Stimulated activated CD4-positive, alpha-beta T cell treated with anti-CD3 and anti-CD28 coated beads, Interleukin-15, amount 100 ng/mL, for 1 hour (primary cell): ENCODE measurements at places on chromosomes 6 and 20.

DNA sequence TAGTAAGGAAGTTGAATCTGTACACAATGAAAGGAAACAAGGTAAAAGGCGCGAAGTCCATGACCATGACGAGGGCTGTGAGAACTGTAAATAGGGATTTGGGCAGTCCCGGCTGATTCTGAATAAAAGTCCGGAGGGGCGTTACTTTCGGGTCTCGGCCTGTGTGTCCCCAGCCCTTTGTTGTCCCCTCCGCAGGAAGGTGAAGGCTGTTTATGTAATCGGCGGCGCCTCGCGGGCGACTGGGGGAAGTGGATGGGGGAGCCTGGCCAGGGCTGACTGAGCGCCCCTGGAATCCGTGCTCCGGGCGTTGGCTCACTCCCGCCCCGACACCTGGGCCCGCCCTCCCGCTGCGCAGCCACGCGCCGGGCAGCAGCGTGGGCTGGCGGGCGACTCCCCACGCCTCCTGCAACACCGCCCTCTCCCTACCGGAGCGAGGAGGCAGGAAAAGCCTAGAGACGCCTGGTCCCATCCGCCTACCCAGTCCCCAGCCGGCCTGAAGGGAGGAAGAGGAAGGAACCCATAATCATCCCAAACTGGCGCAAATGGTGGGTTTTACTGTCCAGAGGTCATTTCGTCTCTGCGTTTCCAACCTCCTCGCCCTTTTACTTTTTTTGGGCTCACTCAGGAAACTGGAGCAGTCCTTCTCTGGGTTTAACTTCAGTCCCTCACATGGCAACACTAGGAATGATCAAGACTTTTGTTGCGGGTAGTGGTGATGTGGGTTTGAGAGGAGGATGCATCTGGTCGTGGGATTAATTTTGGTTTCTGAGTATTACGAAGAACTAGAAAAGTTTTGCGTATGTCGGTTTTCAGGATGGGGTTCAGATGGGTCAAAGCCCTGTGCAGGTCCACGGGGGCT, 12.1 kb downstream of the TRIM31 start:
- no peak for DNase-seq

DNA sequence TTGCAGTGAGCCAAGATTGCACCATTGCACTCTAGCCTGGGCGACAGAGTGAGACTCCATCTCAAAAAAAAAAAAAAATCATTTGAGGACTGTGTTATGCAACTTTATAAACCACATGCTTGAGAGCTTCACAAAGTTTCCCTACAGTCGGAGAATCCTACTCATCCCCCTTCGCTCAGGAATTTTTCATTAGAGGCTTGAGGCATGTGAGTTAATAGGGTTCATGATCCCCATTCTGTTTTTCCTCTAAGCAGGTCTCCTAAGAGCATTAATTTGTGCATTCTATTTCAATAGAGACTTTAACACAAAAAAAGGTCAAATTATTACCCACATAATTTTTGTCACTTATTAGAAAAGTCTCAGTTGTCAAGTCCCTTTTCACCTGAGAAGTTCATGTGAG, 103.7 kb upstream of the SOX4 start:
- no peak for DNase-seq

GRCh38 chr6:34589140-34589539, 33.0 kb upstream of the SPDEF start:
- DNase-seq, result no peak

DNA sequence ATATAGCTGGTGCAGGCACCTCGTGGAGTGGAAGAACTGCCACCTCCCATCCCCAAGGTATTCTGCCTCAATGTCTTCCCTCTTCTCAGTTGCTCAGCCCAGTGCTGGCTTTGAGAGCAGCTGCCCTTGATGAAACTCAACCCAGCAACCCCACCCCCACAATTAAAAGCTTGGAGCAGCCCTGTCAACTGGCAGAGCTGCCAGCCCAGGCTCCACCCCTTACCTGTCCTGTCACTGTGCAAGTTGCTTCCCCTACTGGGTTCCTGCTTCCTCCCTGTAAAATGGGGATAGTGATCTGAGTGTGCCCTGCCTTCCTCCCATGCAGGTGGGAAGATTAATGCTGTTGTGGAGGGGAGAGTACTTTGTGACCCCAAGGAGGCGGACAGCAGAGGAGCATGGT, 4.5 kb downstream of the TMEM63B start:
- DNase-seq, result no peak

DNA sequence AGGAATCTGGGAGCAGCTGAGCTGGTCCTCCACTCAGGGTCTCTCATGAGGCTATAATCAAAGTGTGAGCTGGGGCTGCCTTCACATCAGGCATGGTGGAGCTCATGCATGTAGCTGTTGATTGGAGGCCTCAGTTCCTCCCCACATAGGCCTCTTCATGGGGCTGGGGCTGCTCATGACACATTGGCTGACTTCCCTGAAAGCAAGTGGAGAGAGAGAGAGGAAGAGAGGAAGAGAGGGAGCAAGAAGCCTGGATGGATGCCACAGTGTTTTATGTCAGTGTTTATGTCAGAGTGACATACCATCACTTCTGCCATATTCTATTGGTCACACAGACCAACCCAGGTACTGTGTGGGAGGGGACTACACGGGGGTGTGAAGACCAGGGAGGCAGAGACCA, 43.8 kb downstream of the EYA2 start:
- no peak for DNase-seq

DNA sequence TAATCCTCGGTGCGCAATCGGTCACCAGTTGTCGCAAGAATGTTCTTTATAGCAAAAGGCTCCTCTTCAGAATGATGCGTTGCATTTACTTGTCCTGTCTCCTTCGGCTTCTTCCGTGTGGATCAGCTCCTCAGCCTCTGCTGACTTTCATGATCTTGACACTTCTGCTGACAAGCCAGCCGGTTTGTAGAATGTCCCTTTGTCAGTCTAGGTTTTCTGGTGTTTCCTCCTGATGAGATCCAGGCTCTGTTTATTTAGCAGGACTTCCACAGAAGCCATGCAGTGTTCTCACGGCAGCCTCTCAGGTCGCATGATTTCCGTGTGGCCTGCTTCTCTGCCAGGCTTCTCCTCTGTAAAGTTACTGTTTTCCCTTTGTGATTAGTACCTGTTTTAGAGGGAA, 66.9 kb downstream of the STX11 start:
- no peak for DNase-seq

GRCh38 chr20:14657266-14658005, 320.0 kb upstream of the FLRT3 start:
- no peak for DNase-seq

GRCh38 chr6:118122161-118122725, 215.2 kb downstream of the SLC35F1 start:
- DNase-seq, result no peak

DNA sequence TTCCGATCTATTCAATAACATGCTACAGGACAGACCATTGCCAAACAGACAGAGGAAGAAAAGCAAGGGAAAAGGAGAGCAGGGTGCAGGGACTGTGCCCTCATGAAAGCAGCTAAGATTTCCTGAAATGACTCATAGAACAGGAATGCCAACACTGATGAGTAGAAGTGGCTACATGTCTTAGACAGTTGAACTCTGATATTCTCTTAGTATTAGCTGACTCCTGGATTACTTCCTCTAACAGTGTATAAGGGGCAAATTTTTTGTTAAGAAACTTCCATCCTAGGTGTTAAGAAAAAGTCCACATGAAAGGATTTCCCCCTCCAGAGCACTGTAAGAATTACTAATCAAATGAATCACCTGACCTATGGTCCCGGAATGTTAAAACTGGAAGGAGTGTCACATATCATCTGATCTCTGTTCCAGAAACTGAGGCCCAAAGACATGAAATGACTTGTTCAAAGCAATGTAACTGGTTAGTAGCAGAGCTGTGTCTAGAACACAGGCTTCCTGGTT, 224.9 kb downstream of the IBTK start:
- DNase-seq, result no peak

DNA sequence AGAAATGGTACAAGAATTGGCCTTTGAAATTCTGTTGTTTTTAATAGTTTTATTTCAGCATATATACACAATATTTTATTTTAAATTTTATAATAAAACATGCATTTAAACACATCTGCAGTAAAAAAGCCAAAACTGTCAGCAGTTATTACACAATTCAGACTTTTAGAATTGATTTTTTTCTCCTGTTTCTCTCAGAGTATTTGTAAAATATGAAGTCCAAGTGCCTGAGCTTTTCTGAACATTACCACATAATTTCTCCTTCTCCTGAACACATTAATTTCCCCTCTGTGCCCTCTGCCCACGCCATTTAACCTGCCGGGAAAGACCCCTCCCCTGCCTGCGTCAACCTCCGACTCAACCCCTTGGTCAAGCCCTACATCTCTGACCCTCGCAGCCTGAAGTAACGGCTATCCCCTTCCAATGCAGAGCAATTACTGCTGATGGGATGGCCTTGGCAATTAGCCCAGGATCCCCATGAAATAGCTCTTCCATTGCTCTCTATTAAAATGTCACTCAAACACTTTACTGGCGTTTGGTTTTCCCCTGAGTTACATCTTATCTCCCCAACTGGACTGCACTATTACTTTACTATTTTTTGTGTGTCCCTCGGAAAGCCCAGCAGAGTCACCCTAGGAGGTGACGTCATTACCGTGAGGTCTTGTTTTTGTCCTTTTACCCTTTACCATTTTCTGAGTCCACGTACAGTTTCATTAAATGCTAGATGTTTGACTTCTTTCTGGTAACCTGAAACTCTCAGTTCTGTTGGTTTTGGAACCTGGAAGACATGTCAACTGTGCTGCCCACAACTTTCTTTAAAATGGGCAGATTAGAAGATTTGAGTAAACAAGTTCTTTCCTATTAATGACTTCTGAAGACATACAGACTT, 146.7 kb upstream of the TAB2 start:
- no peak for DNase-seq

DNA sequence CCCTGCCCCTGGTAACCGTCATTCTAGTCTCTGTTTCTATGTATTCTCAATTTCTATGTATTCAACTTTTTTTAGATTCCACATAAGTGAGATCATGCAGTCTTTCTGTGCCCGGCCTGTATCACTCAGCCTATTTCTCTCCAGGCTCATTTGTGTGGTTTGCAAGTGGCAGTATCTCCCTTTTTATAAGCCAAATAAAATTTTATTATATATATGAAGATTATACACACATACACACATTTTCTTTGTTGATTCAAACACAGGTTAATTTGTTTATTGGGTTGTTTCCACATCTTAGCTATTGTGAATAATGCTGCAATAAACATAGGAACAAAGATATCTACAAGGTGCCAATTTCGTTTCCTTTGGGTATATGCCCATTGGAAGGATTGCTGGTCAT, 571.7 kb downstream of the DHX35 start:
- no peak for DNase-seq

- no peak for DNase-seq
These were observed 85.5 kb upstream of the TENT5A start for GRCh38 chr6:81838031-81838430.

GRCh38 chr6:56932910-56933477, 21.9 kb upstream of the BEND6 start:
- DNase-seq, result no peak

DNA sequence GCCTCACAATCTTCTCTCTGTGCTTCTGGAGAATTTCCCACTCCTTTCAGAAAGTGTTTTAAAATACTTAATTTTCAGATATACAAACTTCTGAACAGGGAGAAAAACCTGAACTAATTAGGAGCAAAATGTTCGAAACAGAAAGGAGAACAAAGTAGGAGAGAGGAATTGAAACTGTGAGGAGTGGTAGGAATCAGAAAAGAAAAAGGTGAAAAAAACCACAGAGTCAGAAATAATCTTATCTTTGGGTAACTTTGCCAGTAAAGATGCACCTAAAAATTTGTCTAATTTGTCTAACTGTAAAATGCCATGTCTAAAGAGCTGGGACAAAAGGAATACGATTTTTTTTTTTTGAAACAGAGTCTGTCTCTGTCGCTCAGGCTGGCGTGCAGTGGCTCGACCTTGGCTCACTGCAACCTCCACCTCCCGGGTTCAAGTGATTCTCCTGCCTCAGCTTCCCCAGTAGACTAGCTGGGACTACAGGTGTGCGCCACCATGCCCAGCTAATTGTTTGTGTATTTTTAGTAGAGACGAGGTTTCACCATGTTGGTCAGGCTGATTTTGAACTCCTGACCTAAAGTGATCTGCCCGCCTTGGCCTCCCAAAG, 4.7 kb upstream of the RIPOR2 start:
- DNase-seq, result no peak

DNA sequence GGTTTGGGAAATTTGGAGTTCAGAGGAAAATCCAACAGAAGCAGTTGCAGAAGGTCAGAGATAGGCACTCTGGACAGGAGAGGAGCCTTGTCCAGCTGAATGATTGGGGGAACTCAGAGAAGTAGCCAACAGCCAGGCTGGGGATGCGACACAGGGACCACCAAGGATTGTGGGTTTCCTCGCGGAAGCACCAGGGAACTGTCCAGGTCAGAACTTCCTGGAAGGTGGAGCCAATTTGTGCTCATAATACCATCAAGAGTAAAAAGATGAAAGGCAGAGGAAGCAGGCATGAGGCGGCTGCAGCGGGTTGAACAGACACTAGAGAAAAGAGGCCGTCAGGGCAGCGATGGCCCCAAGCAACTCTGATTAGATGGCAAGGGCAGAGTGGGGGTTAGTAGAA, 33.7 kb downstream of the MDFI start:
- DNase-seq, result no peak

DNA sequence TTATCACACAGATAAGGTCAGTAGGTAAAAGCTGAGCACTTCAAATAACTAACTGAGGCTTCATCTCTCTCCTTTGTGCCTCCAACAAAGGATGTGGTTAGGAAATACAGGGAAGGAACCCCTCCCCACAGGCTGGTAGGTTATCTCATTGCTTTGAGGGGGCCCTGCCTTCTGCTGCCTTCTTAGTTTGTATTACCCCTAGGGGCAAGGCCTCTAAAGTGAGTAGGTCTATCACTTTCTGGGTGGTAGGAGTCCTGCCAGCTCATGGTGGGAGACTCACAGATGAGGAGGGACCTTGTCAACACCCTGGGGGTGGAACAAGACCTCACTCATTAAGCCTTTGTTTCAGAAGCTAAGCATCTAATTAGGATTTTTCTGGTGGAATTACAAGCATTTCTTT, 34.6 kb downstream of the EDN1 start:
- DNase-seq, result no peak

- DNase-seq, result no peak
These were observed 133.1 kb upstream of the PTPRT start for GRCh38 chr20:43322851-43323250.

DNA sequence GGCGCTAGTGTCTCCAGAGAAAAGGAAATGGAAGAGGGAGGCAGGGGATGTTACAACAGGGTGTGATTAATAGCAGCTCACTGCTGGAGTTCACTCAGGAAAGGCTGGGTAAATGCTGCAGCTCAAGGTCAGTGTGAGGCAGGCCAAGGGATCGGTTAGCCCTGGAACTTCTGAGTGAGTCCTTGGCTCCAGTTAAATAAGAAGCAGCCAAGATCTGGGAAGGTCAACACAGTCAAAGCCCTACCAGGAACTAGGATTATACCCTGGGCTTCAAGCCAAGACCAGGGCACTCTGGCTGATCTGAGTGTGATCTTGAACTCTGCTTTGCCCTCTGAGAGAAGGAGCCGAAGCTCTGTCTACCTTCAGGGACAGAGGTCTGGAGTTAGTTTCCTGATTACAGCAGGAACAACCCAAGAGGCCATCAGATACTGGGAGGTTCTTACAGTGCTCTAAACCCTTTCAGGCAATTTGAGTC, 44.3 kb downstream of the TPD52L1 start:
- DNase-seq, result no peak

GRCh38 chr6:22332216-22332615, 35.4 kb upstream of the PRL start:
- DNase-seq, result no peak
